ENCODE measurements at places on chromosomes 7 and 10.

GRCh38 chr7:40301486-40302068 is 166.8 kb downstream of the SUGCT start:
- DNase-seq = no peak

- no peak for DNase-seq
These were observed 193.9 kb downstream of the SDK1 start for GRCh38 chr7:3494947-3495346.

DNA sequence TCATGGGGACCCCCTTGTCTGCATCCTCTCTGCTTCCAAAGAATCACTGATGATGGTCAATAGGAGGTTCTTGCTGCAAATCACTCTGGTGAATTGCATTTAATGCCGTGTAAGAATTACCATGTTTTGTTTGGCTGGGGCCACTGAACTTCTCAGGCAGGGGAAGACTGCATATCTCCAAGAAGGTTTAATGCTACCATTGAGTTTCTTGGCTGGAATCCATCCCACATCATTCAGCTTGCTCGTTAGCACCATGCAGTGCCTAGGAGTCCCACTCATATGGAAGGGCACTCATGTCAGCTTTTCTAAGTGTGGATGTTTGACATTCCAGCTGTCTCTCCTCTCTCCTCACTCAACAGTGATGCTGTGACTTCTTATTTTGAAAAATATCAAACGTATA is 50.2 kb upstream of the BAMBI start:
- no peak for DNase-seq

- DNase-seq = no peak
These were observed 7.2 kb downstream of the CHST15 start for GRCh38 chr10:124086097-124086710.

All from stimulated activated CD8-positive, alpha-beta memory T cell treated with anti-CD3 and anti-CD28 coated beads, Interleukin-7, amount 100 ng/mL, for 48 hours (primary cell).